ENCODE measurements at places on chromosomes 7 and 10. TPM values are rescaled to one million over a fixed set of nuclear protein-coding genes. Genes with fewer than 3 reads are reported as not detected.

The RHBDD2 gene
- 55.4 TPM for polyA plus RNA-seq

DNA sequence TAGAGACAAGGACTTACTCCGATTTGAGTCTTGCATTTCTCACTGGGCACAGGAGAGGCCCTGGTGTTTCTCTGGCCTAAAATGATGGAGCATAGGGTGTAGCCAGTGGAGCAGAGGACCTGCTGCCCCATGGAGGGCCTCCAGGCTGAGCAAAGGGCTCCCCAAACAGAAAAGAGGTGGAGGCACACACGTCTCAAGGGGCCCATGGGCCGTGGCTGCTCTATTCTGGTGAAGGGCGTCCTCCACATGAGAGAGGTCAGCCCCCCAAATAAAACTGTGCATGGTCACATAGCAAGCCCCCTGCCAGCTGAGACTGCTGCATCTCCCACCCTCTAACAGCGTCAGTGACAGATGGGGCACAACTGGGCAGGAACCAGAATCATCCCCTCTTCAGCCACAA lies 41.4 kb downstream of the MYO1G start:
- peaks cover 7% of the 10 kb centered on the region for H3K27me3 ChIP-seq
- DNase-seq = no peak
- H3K36me3 ChIP-seq = no peaks in the 10 kb centered on the region
- H3K4me3 ChIP-seq = no peak overlapping the region
- H3K4me1 ChIP-seq = no peaks in the 10 kb centered on the region

DNA sequence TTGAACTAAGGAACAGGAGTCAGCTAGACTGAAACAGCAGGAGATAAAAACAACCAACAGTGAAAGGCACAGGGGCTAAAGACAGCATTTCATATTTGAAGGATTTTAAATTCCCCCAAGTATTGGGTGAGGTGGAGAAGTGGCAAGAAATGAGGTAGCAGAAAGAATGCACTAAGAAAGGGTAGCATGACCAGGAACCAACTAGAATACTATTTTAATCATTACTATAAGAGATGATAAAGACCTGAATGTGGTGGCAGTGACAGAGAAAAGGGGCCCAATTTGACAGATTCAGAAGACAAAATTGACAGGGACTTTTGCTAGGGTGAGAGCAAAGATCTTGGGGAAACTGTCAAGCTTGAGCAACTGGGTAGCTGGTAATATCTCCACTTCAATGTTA lies 94.9 kb downstream of the ARHGAP12 start:
- no peaks in the 10 kb centered on the region for H3K27me3 ChIP-seq
- no peaks in the 10 kb centered on the region for H3K36me3 ChIP-seq
- H3K4me1 ChIP-seq = no peaks in the 10 kb centered on the region
- H3K27ac ChIP-seq = no peak overlapping the region
- no peak overlapping the region for H3K4me3 ChIP-seq

The DNAJC2 gene
- polyA plus RNA-seq = 29.5 TPM

The NRG3 gene
- polyA plus RNA-seq = 0.72 TPM

The IL6 gene
- not detected for polyA plus RNA-seq

The TMEM139 gene
- polyA plus RNA-seq = 127 TPM

- H3K4me3 ChIP-seq = no peak overlapping the region
- no peaks in the 10 kb centered on the region for H3K27me3 ChIP-seq
- no peaks in the 10 kb centered on the region for H3K4me1 ChIP-seq
- DNase-seq = no peak
- H3K27ac ChIP-seq = no peak overlapping the region
Observed at GRCh38 chr7:40024841-40025240, 74.8 kb downstream of the CDK13 start.

GRCh38 chr7:110358028-110358427 lies 732.9 kb upstream of the LRRN3 start:
- no peaks in the 10 kb centered on the region for H3K36me3 ChIP-seq
- no peak for DNase-seq
- no peaks in the 10 kb centered on the region for H3K4me1 ChIP-seq
- no peaks in the 10 kb centered on the region for H3K27me3 ChIP-seq
- no peak overlapping the region for H3K27ac ChIP-seq

GRCh38 chr7:14841869-14842268 lies 60.7 kb downstream of the DGKB start:
- H3K27me3 ChIP-seq = no peaks in the 10 kb centered on the region
- no peak overlapping the region for H3K4me3 ChIP-seq
- DNase-seq = no peak
- H3K36me3 ChIP-seq = no peaks in the 10 kb centered on the region

The PIK3CG gene
- 2.3 TPM for polyA plus RNA-seq

GRCh38 chr10:132637477-132638129 lies 100.0 kb downstream of the INPP5A start:
- no peaks in the 10 kb centered on the region for H3K4me1 ChIP-seq
- no peak overlapping the region for H3K4me3 ChIP-seq

- peaks cover 12% of the 10 kb centered on the region for H3K36me3 ChIP-seq
- no peak overlapping the region for H3K4me3 ChIP-seq
- no peaks in the 10 kb centered on the region for H3K4me1 ChIP-seq
- DNase-seq = no peak
- H3K27ac ChIP-seq = no peak overlapping the region
Observed at GRCh38 chr7:154973381-154973780, 29.5 kb downstream of the PAXIP1 start.

The MYO1G gene
- 1.3 TPM for polyA plus RNA-seq

All from small intestine (tissue), 16 donors.